HFFc6 (cell line): ENCODE measurements at places on chromosomes 11 and 22.

GRCh38 chr11:115961159-115962003, 457.2 kb upstream of the CADM1 start:
- no peaks in the 10 kb centered on the region for H3K4me1 ChIP-seq
- no peak for DNase-seq
- H3K36me3 ChIP-seq, result no peaks in the 10 kb centered on the region
- H3K27me3 ChIP-seq, result no peaks in the 10 kb centered on the region

DNA sequence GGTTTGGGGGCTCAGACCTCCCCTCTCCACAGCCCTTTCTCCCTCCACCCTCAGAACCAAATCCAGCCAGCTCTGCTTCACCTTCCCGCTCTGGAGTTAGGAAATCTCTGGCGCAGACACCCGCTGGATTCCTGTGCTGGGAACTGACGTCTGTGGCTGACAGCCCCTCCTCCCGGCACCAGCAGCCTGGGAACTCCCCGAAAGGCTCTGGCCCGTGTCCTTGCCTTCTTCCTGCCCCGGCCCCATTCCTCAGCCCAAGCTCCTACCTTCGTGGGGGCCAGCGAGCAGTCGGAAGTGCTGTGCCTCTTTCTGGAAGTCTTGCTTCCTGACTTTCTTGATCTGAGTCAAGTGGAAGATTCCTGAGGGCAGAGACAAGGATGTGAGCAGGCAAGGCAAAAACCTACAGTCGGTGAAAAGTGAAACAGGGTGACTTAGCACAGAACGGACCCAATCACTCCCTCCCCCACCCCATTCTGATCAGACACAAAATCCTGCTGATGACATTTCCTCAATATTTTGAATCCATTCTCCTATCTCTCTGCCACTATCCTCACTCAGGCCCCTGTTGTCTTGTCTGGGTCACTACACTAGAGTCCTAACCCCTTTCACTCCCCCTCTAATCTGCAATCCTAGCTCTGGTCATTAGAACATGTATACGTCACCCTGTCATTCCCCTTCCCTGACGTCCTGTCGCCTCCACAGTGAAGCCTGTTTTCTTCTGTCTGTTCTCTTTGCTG, 34.1 kb downstream of the CHRDL2 start:
- no peaks in the 10 kb centered on the region for H3K36me3 ChIP-seq
- H3K27me3 ChIP-seq, result peaks cover 14% of the 10 kb centered on the region

GRCh38 chr11:111259896-111260295, 14.4 kb downstream of the POU2AF2 start:
- no peak overlapping the region; the same call in 1 of the 2 replicates for H3K4me3 ChIP-seq
- H3K36me3 ChIP-seq, result no peaks in the 10 kb centered on the region
- H3K4me1 ChIP-seq, result peaks cover 26% of the 10 kb centered on the region
- no peak overlapping the region for H3K27ac ChIP-seq
- peak; percentile 53 for DNase-seq

- peaks cover 10% of the 10 kb centered on the region; the same call in 1 of the 2 replicates for H3K27me3 ChIP-seq
- DNase-seq, result no peak
- no peaks in the 10 kb centered on the region for H3K4me1 ChIP-seq
- H3K4me3 ChIP-seq, result no peak overlapping the region
- peaks cover 17% of the 10 kb centered on the region for H3K36me3 ChIP-seq
Measured at GRCh38 chr11:3660960-3661359, 10.2 kb downstream of the CHRNA10 start.

DNA sequence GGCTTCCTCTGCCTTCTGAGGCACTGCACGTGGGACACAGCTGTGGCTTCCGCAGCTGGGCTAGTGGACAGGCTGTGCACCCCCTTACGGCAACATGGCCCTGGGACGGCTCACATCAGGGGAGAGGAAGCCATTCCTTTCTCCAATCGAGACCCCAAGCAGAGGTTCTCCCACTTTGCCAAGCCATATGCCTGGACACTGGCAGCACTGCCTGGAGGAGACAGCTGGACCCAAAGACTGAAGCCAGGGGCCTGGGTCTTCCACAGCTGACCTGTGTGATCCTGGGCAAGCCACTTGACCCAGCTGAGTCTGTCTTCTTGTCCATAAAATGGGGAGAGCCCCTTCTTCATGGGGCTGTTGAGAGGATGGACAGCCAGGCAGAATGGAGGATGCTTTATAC, 65.4 kb downstream of the SHISAL1 start:
- H3K4me1 ChIP-seq, result no peaks in the 10 kb centered on the region
- DNase-seq, result no peak
- peaks cover 20% of the 10 kb centered on the region for H3K27me3 ChIP-seq
- H3K4me3 ChIP-seq, result no peak overlapping the region
- H3K27ac ChIP-seq, result no peak overlapping the region

GRCh38 chr11:108890482-108891105, 225.7 kb downstream of the DDX10 start:
- H3K36me3 ChIP-seq, result peaks cover 10% of the 10 kb centered on the region; the same call in 1 of the 2 replicates
- DNase-seq, result no peak
- no peak overlapping the region for H3K27ac ChIP-seq
- H3K27me3 ChIP-seq, result no peaks in the 10 kb centered on the region
- H3K4me1 ChIP-seq, result peaks cover 56% of the 10 kb centered on the region
- H3K4me3 ChIP-seq, result no peak overlapping the region

DNA sequence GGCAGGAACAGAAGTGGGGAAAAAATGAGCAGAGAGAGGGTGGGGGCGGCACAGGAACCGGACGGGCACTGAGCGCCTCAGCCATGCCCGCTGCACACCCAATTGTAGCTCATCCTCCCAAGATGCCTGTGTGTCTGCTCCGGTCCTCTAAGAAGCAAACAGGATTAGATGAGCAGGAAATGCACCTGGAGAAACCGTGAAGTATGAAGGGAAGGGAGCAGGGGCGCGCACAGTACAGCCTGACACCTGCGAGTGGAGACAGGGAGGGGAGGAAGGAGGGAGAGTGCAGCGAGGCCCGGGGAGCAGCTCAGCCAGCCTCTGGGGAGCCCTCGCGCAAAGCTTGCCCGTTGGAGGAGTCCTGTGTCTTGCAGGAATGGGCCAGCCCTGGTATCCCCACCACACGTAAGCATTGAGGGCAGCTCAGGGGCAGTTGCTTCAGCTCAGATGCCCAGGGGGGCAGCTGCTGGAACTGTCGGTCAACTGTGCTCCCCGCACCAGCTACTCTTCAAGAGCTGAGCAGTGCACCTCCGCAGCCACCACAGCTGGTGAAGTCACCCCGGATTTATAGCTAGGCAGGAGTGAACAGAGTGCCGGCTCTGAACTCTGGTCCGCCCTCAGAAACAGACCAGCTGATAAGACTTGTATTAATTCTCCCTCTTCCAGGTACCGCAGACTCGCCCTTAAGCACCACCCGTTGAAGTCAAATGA, 7.0 kb downstream of the DNAJB13 start:
- no peak overlapping the region for H3K27ac ChIP-seq
- no peak overlapping the region for H3K4me3 ChIP-seq
- H3K36me3 ChIP-seq, result no peaks in the 10 kb centered on the region
- DNase-seq, result no peak
- H3K4me1 ChIP-seq, result peaks cover 24% of the 10 kb centered on the region

GRCh38 chr11:59643390-59643789, 25.4 kb downstream of the PATL1 start:
- no peak for DNase-seq
- H3K27me3 ChIP-seq, result no peaks in the 10 kb centered on the region; the same call in none of the 2 replicates
- no peak overlapping the region for H3K27ac ChIP-seq
- H3K36me3 ChIP-seq, result peaks cover 60% of the 10 kb centered on the region
- H3K4me3 ChIP-seq, result no peak overlapping the region

DNA sequence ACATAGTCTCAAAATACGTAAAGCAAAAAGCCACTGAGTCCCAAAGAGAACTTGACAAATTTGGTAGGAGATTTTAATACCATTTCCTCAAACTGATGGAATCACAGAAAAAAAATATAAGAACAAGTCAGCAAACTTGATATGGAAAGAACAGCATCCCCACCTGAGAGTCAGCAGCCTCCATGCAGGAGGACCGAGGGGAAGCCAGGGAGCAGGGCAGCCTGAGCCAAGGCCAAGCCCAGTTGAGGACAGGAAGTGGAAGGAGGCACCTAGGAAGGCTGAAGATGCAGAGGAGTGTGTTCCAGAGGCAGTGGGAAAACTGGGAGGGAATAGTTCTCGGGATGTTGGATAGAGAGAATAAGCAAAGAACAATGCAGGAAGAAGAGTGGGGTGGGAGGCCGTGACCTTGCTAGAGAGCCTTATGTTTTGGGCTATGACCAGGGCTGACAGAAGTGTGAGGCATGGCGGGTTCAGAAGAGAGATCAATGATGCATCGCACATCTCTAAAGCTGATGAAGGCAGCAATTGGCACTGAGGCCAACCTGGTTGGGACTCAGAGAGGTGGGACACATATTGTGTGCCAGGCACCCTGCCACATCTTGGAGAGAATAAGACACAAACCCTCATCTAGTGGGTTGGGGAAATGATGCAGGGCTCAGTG, 15.4 kb downstream of the APOA4 start:
- H3K4me3 ChIP-seq, result no peak overlapping the region
- peak overlapping the region; percentile 58; the same call in 1 of the 2 replicates for H3K27ac ChIP-seq
- H3K4me1 ChIP-seq, result peaks cover 32% of the 10 kb centered on the region
- DNase-seq, result no peak
- no peaks in the 10 kb centered on the region; the same call in none of the 2 replicates for H3K27me3 ChIP-seq

DNA sequence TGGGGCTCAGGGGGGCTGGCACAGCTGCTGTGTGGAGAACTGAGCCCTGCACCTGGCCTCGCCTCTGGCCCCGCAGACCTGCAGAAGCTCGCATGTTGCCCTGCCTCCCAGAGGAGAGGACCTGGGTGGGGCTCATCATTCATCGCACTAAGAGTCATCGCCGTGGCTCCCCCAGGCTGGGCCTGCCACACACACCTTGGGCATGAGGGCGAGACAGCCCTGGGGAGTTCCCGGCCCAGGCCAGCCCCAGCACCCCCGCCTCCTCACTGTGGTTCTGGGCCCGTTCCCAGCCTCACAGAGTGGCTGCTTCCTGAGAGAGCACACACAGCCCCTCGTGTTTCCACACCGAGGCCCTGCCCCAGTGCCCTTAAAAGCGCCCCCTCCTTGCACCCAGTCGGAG, 694.6 kb downstream of the TBC1D22A start:
- no peak overlapping the region for H3K27ac ChIP-seq
- no peak for DNase-seq
- no peaks in the 10 kb centered on the region for H3K4me1 ChIP-seq
- no peak overlapping the region for H3K4me3 ChIP-seq

DNA sequence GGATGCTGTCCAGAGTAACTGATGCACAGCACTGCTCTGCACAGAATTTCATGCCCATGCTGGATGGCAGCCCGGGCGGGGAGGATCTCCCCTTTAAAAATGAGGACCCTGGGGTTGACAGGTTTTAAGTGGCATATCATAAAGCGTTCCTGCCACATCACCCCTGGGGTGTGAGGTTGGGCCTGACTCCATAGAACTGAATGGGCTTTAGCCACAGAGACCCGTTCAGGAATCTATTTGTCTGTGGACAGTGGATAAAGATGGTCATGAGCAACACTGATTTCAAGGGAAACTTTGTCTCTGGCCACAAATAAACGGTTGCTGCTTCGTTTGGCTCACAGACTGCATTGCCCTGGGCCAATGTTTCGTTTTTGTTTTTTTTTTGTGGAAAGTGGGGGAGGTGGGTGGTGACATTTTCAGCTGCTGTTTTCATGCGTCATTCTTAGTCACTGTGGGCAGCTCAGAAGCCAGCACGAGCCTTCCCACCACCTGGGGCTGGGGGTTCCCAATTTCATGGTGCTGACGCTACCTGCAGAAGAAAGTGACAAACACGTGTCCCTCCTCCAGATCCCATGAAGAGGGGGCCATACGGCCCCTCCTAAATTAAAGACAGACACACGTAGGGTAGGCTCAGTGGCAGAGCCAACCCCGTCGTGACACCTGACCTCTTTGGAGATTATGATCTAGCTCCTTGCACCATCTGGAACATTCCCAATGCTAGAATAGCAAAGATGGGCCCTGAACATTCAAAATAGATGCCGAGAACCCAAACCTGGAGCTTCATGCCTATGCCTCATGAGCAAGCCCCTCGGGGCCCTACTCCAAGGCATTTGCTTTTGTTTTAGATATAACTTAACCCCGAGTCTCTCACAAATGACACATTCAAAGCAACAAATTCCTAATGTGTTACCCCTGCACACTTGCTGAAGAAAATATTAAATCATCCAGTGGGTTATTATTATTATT, 54.8 kb upstream of the PHF21B start:
- H3K27me3 ChIP-seq, result peaks cover 29% of the 10 kb centered on the region

- no peak overlapping the region for H3K4me3 ChIP-seq
- no peak overlapping the region for H3K27ac ChIP-seq
- no peaks in the 10 kb centered on the region; the same call in none of the 2 replicates for H3K27me3 ChIP-seq
Measured at GRCh38 chr11:64796047-64796756, 6.8 kb downstream of the MAP4K2 start.

GRCh38 chr22:50548040-50548920, 2.6 kb downstream of the KLHDC7B start:
- H3K4me3 ChIP-seq, result no peak overlapping the region
- H3K27me3 ChIP-seq, result peaks cover 45% of the 10 kb centered on the region
- DNase-seq, result no peak
- H3K4me1 ChIP-seq, result no peaks in the 10 kb centered on the region
- no peaks in the 10 kb centered on the region for H3K36me3 ChIP-seq
- H3K27ac ChIP-seq, result no peak overlapping the region

GRCh38 chr22:37163575-37164504, 14.1 kb upstream of the IL2RB start:
- no peak overlapping the region for H3K27ac ChIP-seq
- H3K36me3 ChIP-seq, result peaks cover 4% of the 10 kb centered on the region; the same call in 1 of the 2 replicates
- H3K4me3 ChIP-seq, result no peak overlapping the region

- peaks cover 58% of the 10 kb centered on the region for H3K4me1 ChIP-seq
- peak overlapping the region; percentile 92 for H3K27ac ChIP-seq
- H3K36me3 ChIP-seq, result peaks cover 12% of the 10 kb centered on the region; the same call in 1 of the 2 replicates
- DNase-seq, result peak; percentile 3
Measured at GRCh38 chr22:35835267-35835997, 117.8 kb downstream of the APOL5 start.

- no peaks in the 10 kb centered on the region for H3K36me3 ChIP-seq
- H3K4me3 ChIP-seq, result peak overlapping the region; percentile 50
- DNase-seq, result peak; percentile 40
- peak overlapping the region; percentile 51; the same call in 1 of the 2 replicates for H3K27ac ChIP-seq
- peaks cover 13% of the 10 kb centered on the region for H3K4me1 ChIP-seq
- peaks cover 27% of the 10 kb centered on the region for H3K27me3 ChIP-seq
Measured at GRCh38 chr11:45045683-45046471, 95.2 kb upstream of the TP53I11 start.

GRCh38 chr22:49748514-49748913, 79.2 kb downstream of the BRD1 start:
- no peak overlapping the region for H3K4me3 ChIP-seq
- no peak overlapping the region for H3K27ac ChIP-seq
- H3K4me1 ChIP-seq, result no peaks in the 10 kb centered on the region
- H3K27me3 ChIP-seq, result no peaks in the 10 kb centered on the region; the same call in 1 of the 2 replicates
- DNase-seq, result no peak

DNA sequence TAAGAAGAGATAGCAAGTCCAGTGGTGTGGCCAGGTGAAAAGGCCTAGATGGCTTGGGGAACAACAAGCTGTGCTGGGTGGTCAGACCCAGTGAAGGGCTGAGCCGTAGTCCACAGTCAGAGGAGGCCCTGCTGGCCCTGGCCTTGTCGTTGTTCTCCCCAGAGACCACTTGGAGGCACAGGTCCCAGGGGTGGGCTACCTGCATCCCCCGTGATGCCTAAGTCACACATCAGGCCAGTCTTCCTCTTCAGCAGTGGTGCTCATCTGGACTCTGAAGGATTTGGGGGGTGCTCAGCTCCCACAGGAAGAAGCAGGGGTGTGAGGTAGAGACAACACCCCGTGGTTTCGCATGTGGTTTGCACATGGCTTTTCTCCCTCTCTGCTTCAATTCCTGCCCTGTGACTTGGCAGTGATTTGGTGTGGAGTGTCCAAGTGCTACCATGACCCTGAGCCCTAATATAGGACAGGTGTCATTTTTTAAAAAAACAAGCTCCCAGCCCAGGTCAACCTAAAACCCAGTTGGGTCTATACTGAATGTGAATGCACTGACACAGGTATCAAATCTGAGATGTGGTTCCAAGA, 51.0 kb downstream of the ALX4 start:
- H3K4me3 ChIP-seq, result no peak overlapping the region
- DNase-seq, result no peak
- peaks cover 4% of the 10 kb centered on the region; the same call in 1 of the 2 replicates for H3K27me3 ChIP-seq
- no peaks in the 10 kb centered on the region for H3K36me3 ChIP-seq

GRCh38 chr11:41779401-41779960, 320.0 kb upstream of the LRRC4C start:
- no peaks in the 10 kb centered on the region for H3K36me3 ChIP-seq
